ENCODE measurements at places on chromosomes 7 and 10.

GRCh38 chr10:101028446-101029337 is 2.2 kb downstream of the PDZD7 start:
- no peak for DNase-seq

- DNase-seq: no peak
Measured at GRCh38 chr10:60446070-60446833, 56.6 kb upstream of the ANK3 start.

DNA sequence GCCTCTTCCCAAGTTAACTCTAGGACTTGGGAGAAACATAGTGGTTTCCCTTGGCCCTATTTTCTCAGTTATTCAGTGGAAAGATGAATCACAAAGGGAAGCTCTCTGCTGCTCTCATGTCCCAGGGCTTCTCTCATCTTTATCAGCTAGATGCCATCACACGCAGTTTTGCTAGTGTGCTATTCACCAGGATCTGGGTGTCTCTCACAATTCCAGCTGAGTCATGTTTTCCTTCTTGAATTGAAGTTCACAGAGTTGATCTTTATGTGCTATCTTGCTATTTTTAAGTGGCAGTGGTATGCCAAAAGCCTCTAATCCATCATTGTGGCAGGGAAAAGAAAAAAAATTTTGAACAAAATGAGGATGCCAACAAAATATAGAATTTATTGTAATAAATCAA is 101.3 kb downstream of the TWIST1 start:
- DNase-seq: no peak

DNA sequence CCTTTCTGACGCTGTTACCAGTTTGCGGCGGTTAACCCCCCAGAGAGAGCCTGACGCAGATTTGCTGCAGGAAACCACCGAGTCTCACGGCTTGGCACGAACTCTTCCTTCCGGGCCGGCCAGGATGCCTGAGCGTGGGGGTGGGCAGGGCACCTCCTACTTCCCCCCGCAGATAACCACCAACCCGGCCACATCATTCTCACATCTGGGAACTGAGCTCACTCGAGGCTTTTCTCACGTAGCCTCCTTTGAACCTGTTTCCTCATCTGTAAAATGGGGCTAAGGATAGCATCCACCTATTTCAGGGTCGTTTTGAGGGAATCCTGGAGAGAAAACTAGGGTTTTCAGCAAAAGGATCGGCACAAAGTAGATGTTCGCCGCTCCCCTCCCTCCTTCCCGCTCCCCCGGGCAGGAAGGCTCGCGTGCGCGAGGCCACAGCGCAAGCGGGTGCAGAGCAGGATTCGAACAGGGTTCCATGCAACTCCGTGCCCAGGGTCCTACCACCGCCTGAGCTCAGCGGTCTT is 23.6 kb downstream of the DDIT4 start:
- peak; percentile 94 for DNase-seq

GRCh38 chr10:69854511-69855345 is 53.0 kb downstream of the COL13A1 start:
- no peak for DNase-seq

GRCh38 chr7:151137791-151138152 is 29.7 kb downstream of the GBX1 start:
- DNase-seq: no peak

GRCh38 chr10:21314111-21314626 is 211.3 kb downstream of the SKIDA1 start:
- no peak for DNase-seq

- no peak for DNase-seq
Measured at GRCh38 chr10:1404323-1405260, 332.7 kb downstream of the ADARB2 start.

DNA sequence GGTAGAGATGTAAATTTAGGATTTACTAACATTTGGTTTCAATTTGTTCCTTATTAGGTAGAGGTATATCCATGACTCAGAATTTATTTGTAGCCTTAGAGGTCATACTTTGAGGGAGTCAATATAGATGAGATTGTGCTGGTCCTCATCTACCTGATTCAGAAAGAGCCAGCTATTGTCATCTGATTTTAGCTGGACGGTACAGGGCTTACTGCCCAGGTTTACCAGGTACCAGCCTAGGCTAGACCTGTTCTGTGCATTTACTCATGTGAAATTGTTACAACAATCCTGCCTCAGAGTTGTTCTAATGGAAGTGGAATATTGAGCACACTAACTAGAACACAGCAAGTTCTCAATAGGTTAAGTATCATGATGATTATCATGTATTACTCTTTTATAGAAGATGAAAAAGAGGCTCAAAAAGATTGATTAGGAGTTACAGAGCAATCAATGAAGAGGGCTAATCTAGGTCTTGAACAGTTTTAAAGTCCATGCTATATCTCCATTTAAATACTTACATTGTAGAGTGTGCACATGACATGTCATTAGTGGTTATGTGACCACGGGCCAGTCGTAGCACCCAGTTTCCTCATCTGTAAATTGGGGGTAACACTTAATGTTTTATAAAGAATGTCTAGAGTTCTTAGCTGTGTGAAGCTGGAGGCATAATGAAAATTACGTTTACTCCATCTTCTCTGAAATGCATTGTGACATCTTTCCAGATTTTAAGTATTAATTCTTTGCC is 42.1 kb downstream of the TRIM24 start:
- DNase-seq: no peak

DNA sequence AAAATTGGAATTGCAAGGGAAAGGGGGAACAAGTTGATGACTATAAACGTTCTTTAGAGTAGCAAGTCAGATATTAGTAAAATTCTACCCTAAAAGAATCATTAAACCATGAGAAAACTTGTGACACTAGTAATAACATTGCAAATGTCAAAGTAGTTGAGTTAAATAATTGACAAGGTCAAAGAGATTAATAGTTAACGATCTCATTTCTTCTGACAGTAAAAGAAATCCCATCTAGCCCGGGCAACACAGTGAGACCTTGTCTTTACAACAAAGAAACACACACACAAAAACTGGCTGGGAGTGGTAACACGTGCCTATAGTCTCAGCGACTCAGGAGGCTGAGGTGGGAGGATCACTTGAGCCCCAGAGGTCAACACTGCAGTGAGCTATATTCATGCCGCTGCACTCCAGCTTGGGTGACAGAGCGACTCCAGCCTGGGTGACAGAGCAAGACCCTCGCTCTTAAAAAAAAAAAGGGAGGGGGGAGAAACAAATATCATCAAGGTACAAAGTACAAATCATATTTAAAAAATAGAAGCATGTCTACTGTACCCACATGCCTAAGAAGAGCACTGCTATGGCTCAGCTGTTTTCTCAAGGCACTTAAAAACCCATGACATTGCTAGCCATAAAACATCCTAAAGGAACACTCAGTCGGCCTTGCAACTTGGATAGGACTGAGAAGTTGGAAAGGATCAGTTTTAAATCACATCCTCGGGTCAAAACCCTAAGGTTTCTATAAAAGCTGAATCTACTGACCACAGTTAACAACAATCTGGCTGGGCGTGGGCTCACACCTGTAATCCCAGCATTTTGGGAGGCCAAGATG is 401.1 kb downstream of the PARD3 start:
- DNase-seq: no peak

- DNase-seq: no peak
Measured at GRCh38 chr10:28020993-28021982, 22.4 kb upstream of the ODAD2 start.

- no peak for DNase-seq
Measured at GRCh38 chr10:93542358-93542791, 24.1 kb upstream of the FFAR4 start.

GRCh38 chr10:72539137-72539536 is 86.7 kb downstream of the MICU1 start:
- no peak for DNase-seq

DNA sequence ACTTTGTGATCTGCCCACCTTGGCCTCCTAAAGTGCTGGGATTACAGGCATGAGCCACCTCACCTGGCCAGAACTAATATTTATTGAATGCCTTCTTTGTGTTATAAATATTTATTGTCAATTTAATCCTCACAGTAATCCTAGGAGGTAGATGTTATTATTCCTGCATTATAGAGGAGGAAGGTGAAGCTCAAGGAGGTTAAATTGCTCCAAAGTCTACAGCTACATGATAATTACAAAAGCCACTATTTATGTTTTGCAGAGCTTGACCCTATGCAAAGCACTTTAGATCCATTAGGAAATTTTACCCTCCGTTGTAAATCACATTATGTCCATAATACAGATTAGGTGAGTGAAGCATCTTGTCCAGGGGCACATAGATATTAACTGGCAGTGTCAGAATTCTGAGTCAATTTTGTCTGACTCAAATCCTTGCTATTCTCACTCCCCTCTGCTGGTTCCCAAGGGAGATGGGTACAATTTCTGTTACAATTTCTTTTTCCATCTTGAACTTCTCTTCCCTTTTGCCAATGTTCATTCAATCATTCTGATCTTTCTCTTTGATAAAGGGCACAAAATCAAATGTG is 25.7 kb upstream of the CDK14 start:
- no peak for DNase-seq

DNA sequence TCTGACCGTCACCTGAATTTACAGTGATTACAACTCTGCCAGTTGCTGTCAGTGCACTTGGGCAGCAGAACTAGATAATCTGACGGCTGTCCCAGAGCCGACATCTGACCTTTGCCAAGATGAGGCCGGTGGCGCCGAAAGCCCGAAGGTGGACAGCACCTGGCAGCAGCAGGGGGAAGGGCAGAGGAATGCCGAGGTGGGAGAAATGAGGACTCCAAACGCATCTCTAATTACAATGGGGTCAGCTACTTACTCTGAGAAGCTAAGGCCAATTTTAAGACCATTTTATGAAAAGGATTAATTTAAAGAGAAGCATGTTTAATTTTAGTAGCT is 33.8 kb downstream of the TRIM8 start:
- DNase-seq: no peak

GRCh38 chr10:71302451-71302850 is 16.6 kb upstream of the SLC29A3 start:
- DNase-seq: no peak

- DNase-seq: no peak
Measured at GRCh38 chr10:34124522-34125035, 690.5 kb downstream of the PARD3 start.

DNA sequence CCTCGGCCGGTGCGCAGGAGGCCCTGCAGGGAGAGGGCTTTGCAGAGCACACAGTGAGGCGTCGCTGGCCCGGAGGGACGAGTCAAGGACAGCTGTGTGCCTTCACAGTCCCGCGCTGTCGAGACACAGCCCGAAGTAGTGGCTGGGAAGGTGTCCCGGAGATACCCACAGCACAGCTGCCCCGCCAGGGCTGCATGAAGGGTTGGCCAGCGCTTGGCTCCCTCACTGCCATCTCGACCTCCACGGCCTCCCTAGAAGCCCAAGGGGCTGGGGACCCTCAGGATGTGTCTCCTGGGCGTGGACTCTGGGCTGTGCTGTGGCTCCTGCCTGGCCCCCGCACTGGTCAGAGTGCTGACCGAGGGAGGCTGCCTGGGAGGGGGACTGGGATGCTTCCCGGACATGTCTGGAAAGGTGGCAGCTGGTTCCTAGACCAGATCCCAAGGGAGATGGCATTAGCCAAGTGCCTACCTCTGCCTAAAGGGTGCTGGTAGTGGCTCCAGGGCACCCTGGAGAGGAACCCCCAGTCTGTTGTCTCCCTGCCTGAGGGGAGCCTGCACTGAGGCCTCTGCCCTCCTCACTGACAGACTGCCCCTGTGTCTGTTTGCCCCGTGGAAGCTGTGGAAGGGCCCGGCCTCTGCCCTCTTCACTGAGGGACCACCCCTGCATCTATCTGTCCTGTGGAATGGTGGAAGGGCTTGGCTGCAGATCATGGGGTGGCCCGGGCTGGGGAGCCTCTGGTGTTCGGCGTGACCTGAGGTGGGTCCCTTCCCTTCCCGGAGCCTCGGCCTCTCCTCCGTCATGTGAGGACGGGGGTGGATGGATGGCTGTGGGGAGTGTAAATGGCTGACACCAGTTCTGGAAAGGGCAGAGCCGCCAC is 5.8 kb downstream of the ELFN1 start:
- DNase-seq: no peak

GRCh38 chr7:36919738-36920137 is 195.4 kb upstream of the AOAH start:
- DNase-seq: no peak

- DNase-seq: no peak
Measured at GRCh38 chr7:16531707-16532106, 5.1 kb downstream of the LRRC72 start.

DNA sequence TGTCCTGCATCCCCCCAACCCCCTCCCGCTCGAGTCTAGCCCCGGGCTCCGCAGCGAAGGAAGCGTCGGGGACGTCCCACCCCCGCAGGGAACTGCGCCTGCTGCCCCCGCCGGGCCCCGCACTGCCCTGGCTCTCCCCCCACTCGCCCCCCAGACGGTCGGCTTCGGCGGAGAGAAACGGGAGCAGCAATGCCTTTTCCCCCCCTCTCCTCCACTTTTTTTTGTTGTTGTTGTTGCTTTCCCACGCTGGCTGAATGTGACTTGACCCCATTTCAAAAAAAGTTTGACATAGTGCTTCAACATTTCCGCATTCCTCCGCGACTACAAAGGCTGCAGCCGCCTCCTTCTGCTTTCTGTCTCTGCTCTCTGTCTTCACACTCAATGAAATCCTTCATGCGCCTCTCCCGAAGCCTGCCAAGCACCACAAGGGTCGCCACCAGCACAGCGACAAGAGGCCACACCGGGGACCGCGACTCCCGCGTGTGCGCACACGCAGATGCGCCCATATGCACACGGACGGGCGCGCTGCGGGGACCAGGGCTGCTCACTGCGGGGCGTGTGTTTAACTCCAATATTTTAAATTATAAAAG is 1.0 kb downstream of the CDK6 start:
- peak; percentile 33 for DNase-seq

DNA sequence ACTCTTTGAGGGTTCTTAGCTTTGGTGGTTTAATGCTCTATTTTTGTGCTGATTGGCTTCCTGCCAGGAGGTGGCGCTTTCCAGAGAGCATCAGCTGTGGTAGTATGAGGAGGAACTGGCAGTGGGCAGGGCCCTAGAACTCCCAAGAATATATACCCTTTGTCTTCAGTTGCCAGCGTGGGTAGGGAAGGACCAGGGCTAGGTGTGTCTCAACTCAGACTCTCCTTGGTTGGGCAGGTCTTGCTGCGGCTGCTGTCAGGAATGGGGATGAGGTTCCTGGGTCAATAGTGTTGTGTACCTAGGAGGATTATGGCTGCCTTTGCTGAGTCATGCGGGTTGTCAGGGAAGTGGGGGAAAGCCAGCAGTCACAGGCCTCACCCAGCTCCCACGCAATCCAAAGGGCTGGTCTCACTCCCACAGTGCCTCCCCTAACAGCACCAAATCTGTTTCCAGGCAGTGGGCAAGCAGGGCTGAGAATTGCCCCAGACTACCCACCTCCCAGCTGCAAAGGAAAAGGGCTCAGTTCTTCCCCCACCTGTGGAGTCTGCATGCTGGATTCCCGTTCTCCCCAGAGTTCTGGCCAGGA is 191.5 kb downstream of the PHTF2 start:
- no peak for DNase-seq

GRCh38 chr7:38360776-38361175 is 87.3 kb upstream of the TARP start:
- DNase-seq: no peak

Measured in stimulated activated CD4-positive, alpha-beta T cell treated with anti-CD3 and anti-CD28 coated beads, Interleukin-2, amount 100 ng/mL, for 4 hours (primary cell).